ENCODE measurements at places on chromosomes 2 and 18. TPM values are rescaled to one million over a fixed set of nuclear protein-coding genes. Genes with fewer than 3 reads are reported as not detected.
A peak's percentile ranks its signal among the peaks of the same experiment; 100 is the strongest.

The IL36B gene
- total RNA-seq, result not detected

The RGPD4 gene
- not detected for total RNA-seq

The IMP4 gene
- total RNA-seq, result 89.4 TPM

The DAPL1 gene
- total RNA-seq, result not detected

The FAM124B gene
- total RNA-seq, result not detected

The PRSS56 gene
- not detected for total RNA-seq

The TMEM178A gene
- total RNA-seq, result 0.50 TPM

The TAF4B gene
- total RNA-seq, result 8.3 TPM

The PXDN gene
- not detected for total RNA-seq

The EFHD1 gene
- 0.47 TPM for total RNA-seq

The PSMA8 gene
- not detected for total RNA-seq

The OSBPL6 gene
- total RNA-seq, result 2.3 TPM

The EVX2 gene
- total RNA-seq, result not detected

DNA sequence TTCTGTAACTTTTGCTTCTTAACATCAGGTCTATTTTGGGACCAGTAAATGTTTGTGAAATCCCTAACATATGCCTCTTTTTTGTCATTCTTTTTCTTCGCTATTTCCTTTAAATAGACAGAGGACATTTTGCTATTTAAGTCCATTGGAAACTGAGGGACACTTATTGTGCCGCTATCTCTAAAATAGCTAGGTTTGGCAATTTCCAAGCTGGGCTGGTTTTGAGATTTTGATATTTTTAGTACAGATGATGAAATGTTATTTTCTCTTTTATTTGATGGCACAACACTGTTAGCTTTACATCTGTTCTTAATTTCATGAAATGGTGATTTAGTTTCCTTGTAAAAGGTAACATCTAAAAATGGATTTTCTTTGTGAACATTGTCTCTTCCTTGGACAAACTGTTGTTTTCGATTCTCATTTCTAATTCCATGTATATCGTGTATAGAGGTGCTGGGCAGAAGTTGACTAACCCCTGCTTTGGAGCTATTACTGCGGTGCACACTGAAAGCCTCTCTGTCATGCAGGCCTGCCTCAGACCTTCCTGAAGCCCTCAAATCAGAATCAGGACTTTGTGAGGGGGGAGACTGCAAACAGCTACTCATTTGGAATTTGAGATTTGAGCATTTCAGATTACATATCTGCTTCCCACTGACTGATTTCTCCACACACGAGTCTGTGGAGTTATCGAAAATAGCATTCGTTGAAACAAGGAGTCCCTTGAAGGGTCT is 594 bp downstream of the RAD51AP2 start:
- peak overlapping the region; percentile 83 for H3K27ac ChIP-seq
- peak overlapping the region; percentile 66 for H3K4me3 ChIP-seq
- peaks cover 12% of the 10 kb centered on the region for H3K36me3 ChIP-seq
- no peak for DNase-seq
- no peaks in the 10 kb centered on the region for H3K27me3 ChIP-seq

DNA sequence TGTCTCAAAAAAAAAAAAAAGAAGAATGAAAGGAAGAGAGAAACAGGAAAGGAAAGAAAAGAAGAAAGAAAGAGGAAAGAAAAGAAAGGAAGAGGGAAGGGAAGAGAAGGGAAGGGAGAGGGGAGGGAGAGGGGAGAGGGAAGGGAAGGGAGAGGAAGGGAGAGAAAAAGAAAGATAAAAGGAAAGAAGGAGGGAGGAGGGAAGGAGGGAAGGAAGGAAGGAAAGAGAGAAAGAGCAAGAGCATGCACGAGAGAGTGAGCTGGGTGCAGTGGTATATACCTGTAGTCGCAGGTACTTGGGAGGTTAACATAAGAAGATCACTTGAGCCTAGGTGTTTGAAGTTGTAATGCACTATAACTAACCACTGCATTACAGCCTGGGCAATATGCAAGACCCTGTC is 6.6 kb upstream of the BAZ2B start:
- no peak overlapping the region for H3K4me3 ChIP-seq
- no peak for DNase-seq
- no peaks in the 10 kb centered on the region for H3K27me3 ChIP-seq
- H3K27ac ChIP-seq, result no peak overlapping the region

DNA sequence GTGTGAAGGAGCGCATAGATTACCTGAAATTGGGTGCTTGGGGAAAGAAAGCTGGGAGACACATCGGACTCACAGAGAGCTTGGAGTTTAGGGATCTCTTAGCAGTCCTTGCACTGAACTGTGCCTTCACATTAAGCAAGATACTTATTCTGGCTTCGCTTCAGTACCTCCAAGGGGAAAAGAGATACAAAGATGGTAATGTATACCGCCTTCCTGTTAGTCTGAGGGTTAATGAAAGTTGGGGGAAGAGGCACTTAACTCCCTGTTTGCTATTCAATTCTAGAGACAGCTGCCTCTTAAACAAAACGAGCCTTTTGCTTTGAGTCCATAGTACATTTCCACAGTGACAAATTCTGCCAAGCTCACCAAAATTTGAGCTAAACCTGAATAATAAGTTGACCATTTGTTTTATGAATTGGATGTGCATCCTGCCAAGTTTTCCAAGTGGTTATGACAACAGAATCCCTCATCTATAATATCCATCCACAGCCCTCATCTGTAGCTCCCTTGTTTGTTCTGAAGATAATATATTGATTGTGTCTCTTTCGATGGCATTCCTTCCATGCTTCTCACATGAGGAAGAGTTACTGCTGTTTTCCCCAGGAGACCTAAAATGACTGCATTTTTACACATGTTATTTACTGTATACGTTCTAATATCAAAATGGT is 287.1 kb upstream of the ATP5MC3 start:
- no peak overlapping the region for H3K4me3 ChIP-seq
- no peak overlapping the region for H3K27ac ChIP-seq
- DNase-seq, result no peak

- H3K36me3 ChIP-seq, result no peaks in the 10 kb centered on the region
- no peak overlapping the region for H3K4me3 ChIP-seq
- H3K27me3 ChIP-seq, result no peaks in the 10 kb centered on the region
- no peak for DNase-seq
- peaks cover 8% of the 10 kb centered on the region for H3K4me1 ChIP-seq
These were observed 32.0 kb upstream of the ACYP2 start for GRCh38 chr2:54083445-54083844.

DNA sequence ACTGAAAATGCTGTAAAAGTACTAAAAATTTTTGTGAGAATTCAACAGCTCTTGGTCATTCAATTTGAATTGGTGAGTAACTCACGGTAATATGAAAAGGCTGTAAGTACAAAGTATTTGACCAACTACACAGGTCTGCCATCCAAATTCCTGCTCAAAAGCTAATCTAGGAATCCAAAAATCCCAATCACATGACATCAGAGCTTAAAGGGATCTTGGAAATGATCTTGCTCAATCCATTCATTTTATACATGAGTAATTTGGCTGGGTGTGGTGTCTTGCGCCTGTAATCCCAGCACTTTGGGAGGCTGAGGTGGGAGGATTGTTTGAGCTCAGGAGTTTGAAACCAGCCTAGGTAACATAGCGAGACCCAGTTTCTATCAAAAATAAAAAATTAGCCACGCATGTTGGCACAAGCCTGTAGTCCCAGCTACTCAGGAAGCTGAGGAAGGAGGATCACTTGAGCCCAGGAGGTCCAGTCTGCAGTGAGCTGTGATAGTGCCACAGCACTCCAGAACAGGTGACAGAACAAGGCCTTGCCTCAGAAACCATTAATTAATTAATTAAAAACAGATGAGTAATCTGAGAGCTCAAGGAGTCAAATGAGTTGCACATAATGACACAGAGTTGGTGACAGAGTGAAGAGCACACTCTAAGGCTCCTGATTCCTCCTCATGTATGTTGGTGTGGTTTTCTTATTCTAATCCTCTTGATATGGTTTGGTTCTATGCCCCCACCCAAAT is 19.8 kb downstream of the SPIRE1 start:
- H3K27me3 ChIP-seq, result no peaks in the 10 kb centered on the region
- DNase-seq, result no peak
- peaks cover 44% of the 10 kb centered on the region for H3K4me1 ChIP-seq
- peak overlapping the region; percentile 60 for H3K27ac ChIP-seq

DNA sequence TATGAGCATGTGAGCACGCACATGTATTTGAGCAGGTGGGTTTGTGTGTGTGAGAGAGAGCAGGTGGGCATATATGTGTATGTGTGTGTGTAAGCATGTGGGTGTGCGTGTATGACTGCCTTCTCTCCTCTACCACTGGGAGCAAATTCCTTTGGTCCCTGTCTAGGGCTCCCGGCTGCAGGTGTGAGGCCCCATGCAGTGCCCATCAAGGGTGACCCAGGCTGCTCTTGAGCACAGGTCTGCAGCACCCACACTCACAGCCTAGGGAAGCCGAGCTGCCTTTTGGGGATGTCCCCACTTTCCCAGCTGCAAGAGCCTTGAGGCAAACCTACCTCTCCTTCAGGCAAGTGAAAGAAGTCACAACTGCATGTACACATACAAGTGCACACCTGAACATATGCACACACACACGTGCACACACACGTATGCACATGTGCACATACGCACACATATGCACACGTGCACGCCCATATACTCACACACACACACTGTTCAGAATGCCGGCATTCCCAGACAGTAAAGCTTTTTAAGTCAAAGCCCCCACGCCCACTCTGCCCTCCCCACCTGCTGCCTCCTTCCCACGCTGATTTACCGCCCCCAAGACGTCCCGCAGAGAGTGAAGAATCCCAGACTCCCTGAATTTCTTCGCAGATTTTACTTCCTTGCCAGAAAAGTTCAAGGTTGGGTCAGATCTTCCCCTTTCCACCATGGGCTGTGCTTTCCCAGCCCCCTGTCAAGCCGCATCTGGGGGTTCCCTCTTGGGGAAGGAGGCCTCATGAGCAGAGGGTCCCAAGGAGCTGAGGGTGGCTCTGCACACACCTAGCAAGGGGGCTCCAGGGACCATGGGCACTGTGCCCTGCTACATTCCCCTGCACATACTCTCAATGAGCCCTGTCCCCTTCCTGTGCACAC is 170.6 kb downstream of the TWIST2 start:
- H3K4me1 ChIP-seq, result no peaks in the 10 kb centered on the region
- DNase-seq, result no peak
- no peak overlapping the region for H3K27ac ChIP-seq

- H3K4me3 ChIP-seq, result no peak overlapping the region
- no peak for DNase-seq
- no peak overlapping the region for H3K27ac ChIP-seq
- no peaks in the 10 kb centered on the region for H3K4me1 ChIP-seq
- no peaks in the 10 kb centered on the region for H3K36me3 ChIP-seq
These were observed 28.7 kb upstream of the LRRC30 start for GRCh38 chr18:7202169-7202568.

GRCh38 chr2:226758921-226759640 is 40.5 kb downstream of the IRS1 start:
- no peaks in the 10 kb centered on the region for H3K27me3 ChIP-seq
- no peak overlapping the region for H3K4me3 ChIP-seq
- DNase-seq, result no peak
- H3K4me1 ChIP-seq, result peaks cover 35% of the 10 kb centered on the region

GRCh38 chr18:34933909-34934661 is 107.1 kb upstream of the MAPRE2 start:
- H3K27ac ChIP-seq, result no peak overlapping the region
- H3K27me3 ChIP-seq, result no peaks in the 10 kb centered on the region
- no peak for DNase-seq
- H3K4me3 ChIP-seq, result no peak overlapping the region
- peaks cover 30% of the 10 kb centered on the region for H3K4me1 ChIP-seq

DNA sequence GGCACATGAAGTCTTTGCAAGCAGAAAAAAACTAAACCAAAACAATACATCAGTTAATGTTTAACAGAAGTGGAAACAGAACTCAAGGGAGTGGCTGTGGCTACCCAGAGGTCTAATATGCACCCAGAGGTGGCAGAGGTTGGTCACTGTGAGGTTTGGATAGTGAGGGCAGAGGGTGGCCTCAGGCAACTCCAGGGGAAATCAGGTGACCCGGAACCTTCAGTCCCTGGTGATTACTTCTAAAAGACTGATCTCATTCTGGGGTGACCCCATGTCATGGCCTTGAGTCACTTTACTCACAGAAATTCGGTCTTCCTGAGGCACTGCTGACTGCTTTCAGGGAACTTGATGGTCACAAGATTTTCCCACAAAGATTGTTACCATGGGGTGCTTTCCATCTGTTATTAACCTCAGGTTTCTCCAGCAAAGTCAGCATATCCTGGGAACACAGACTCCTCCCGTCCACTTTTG is 99.4 kb downstream of the TMEM17 start:
- peak; percentile 38 for DNase-seq
- no peaks in the 10 kb centered on the region for H3K27me3 ChIP-seq
- H3K4me1 ChIP-seq, result peaks cover 28% of the 10 kb centered on the region
- no peak overlapping the region for H3K4me3 ChIP-seq
- peak overlapping the region; percentile 37 for H3K27ac ChIP-seq

- no peaks in the 10 kb centered on the region for H3K36me3 ChIP-seq
- DNase-seq, result no peak
- H3K27ac ChIP-seq, result no peak overlapping the region
- no peaks in the 10 kb centered on the region for H3K4me1 ChIP-seq
- H3K4me3 ChIP-seq, result no peak overlapping the region
These were observed 97.0 kb upstream of the PAPOLG start for GRCh38 chr2:60659026-60659425.

DNA sequence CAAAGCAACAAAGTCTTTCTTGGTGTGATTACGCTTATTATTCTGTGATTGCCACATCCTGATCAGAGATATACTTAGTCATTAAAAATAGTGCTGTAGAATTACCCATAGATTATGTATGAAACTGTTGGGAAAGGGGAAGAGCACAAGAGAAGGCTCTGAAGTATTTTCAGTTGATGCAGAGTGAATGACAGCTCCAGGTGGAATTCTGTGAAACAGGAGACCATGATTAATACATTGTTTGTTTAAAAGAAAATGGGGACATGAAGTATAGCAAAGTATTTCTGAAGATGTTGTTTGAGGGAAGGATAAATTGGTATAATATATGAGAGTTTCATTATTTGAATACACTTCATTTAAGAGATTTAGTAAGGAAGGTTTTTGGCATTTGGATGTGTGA is 307.6 kb upstream of the CDH20 start:
- no peaks in the 10 kb centered on the region for H3K4me1 ChIP-seq
- H3K27me3 ChIP-seq, result no peaks in the 10 kb centered on the region
- H3K4me3 ChIP-seq, result no peak overlapping the region
- H3K27ac ChIP-seq, result no peak overlapping the region
- DNase-seq, result no peak
- H3K36me3 ChIP-seq, result no peaks in the 10 kb centered on the region

DNA sequence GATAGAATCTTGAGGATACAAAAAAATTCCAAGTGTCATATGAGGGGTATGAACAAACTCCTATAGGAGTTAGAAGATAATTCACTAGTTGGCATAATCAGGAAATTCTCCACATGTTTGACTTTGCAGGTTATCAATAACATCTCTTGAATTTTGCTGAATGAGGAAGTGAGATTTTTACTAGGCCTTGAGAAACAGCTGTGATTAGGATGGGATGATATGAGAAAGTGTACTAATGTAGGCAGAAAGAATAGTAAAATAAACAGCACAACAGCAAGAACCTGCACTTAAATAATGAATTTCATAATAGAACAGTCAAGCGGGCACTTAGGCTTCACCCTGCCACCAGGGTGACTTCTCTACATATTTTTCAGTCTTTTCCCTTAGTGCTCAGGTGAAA is 570.8 kb upstream of the CRIM1 start:
- no peak for DNase-seq
- H3K4me1 ChIP-seq, result no peaks in the 10 kb centered on the region
- H3K27ac ChIP-seq, result no peak overlapping the region
- no peaks in the 10 kb centered on the region for H3K36me3 ChIP-seq
- H3K27me3 ChIP-seq, result no peaks in the 10 kb centered on the region
- no peak overlapping the region for H3K4me3 ChIP-seq

- no peak overlapping the region for H3K27ac ChIP-seq
- peaks cover 37% of the 10 kb centered on the region for H3K4me1 ChIP-seq
- DNase-seq, result no peak
These were observed 363.6 kb upstream of the CWC22 start for GRCh38 chr2:180370511-180371205.

GRCh38 chr18:56402872-56403516 is 235.4 kb downstream of the TXNL1 start:
- H3K4me1 ChIP-seq, result no peaks in the 10 kb centered on the region
- no peak overlapping the region for H3K27ac ChIP-seq
- peaks cover 20% of the 10 kb centered on the region for H3K27me3 ChIP-seq
